ENCODE measurements at places on chromosomes 2 and 18. TPM values are rescaled to one million over a fixed set of nuclear protein-coding genes. Genes with fewer than 3 reads are reported as not detected.

Gene ARHGAP28
- 9.6 TPM for total RNA-seq

Gene FOXI3
- total RNA-seq = 11.8 TPM

Gene KCNK3
- not detected for total RNA-seq

Gene MYOM1
- total RNA-seq = 0.38 TPM

Gene ABCG8
- 0.31 TPM for total RNA-seq

Measured in GM23338 (cell line).